GM23248 (cell line): ENCODE measurements at places on chromosomes 5 and 9. TPM values are rescaled to one million over a fixed set of nuclear protein-coding genes. Genes with fewer than 3 reads are reported as not detected.

DNA sequence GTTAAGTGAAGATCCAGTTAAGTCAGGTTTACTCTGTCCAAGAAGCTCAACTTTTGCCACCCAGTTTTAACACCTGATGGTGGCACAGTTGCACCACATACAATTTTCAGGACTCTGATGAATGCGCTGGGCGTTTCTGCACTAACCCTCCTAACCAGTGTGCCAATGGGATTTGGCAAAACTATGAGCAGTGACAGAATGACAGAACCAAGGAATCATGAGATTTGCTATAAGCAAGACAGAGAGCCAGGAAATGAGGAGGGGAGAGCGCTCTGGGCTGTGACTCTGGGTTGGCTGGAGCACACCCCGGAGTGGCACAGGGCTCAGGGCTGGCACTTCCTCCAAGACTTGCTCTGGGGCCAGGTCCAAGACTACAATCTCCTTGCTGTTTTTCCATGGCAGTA, 84.1 kb downstream of the SH3PXD2B start:
- DNase-seq, result no peak

DNA sequence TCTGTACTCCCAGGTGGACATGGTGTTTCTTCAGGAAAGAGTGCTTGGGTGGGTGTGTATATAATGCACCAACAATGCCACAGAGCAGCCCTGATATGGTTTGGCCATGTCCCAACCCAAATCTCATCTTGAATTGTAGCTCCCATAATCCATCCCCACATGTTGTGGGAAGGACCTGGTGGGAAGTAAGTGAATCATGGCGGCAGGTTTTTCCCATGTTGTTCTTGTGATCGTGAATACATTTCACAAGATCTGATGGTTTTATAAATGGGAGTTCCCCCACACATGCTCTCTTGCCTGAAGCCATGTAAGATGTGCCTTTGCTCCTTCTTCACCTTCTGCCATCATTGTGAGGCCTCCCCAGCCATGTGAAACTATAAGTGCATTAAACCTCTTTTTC, 158.5 kb downstream of the NR3C1 start:
- peak; percentile 30 for DNase-seq

The SOX30 gene
- polyA plus RNA-seq, result 0.08 TPM in 2 replicates

GRCh38 chr5:132025403-132025971, 14.0 kb upstream of the ACSL6 start:
- no peak for DNase-seq
